Retina (tissue), 1 donor: ENCODE measurements at places on chromosomes 4 and X.

DNA sequence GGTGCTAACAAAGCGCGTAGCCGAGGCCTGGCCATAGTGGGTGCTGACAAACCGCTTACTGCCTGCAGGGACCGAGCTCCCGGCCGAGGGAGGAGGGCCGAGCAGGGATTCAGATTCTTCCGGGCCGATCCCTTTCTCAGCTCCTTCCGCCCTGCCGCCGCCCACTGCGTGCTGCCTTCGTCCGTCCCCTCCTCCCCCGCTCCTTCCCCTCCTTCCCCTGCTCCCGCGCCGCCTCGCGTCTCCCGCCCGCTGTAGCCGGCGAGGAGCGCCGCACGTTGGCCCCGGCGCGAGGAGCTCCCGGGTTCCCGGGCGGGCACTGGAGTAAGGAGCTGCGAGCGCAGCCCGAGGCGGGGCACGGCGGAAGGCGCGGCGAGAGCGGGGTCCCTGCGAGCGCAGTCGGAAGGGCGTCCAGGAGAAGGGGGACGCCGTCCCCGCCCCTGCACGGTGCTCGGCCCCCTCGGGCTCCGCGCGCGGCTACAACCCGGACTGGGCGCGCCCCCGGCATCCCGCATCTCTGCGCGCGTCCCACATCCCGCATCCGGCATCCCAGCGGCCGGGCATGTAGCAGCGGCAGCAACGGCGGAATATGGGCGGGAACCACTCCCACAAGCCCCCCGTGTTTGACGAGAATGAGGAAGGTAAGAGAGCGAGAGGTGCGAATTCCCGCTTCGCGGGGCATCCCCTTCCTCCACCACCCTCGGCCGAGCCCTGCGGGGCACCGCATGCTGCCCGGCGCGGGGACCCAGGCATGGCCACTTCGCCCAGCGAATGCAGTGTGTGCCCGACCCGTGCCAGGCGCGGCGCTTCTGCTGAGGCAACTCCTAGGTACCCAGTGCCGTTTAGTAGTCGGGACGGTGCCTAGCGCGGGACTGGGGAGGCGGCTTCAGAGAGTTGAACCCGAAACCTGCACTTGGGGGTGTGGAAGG, at the start of gene STK32B:
Gene STK32B, plus strand, starts transcription at position 203 of the 926 bp plus-strand sequence.
- DNase-seq, result peak; percentile 77

DNA sequence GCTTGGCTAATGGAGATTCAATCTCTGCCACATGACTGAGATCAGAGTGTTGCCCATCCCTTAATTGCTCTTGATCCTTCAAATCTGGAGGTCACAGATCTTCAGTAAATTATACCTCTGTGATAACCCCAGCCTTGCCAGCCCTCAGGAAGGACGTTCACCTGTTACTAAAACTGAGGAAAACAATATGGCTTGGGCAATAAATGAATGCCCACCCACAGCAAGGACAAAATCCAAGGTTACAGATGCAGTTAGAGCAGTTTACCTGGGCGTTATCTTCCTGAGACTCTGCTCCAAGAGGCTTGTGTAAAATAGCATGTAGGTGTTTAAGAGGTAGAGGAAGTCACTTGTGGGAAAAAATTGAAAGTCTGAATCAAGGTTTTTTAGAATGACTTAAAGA, 69.3 kb upstream of the MAOA start:
- DNase-seq, result no peak

DNA sequence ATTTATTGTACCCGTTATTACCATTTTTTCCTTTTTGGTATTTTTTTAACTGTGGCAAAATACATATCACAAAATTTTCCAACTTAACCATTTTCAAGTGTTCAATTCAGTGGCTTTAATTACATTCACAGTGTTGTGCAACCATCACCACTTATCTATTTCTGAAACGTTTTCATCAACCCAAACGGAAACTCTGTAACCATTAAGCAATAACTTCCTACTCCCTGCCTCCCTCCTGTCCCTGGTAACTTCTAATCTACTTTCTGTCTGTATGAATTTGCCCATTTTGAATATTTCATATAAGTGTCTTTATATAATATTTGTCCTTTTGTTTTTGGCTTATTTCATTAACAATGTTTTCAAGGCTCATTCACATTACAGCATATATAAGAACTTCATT, 57.4 kb upstream of the MSN start:
- no peak for DNase-seq

GRCh38 chr4:95293014-95293413, 255.8 kb downstream of the UNC5C start:
- DNase-seq, result no peak
